SJSA1 (cell line): ENCODE measurements at places on chromosomes 6 and 20. TPM values are rescaled to one million over a fixed set of nuclear protein-coding genes. Genes with fewer than 3 reads are reported as not detected.

The MTFR2 gene
- 4.6 and 10.6 TPM in 2 replicates for total RNA-seq

The SPATS1 gene
- not detected in 2 replicates for total RNA-seq

The MYL9 gene
- 213 and 260 TPM in 2 replicates for total RNA-seq

The TULP1 gene
- total RNA-seq, result not detected in 2 replicates

The RBM38 gene
- total RNA-seq, result 14.1 and 20.8 TPM in 2 replicates

The CYP39A1 gene
- total RNA-seq, result 1.6 and 2.1 TPM in 2 replicates

The BCAS1 gene
- 0.66 and 1.8 TPM in 2 replicates for total RNA-seq

The CAGE1 gene
- total RNA-seq, result 0.08 TPM in 1 of 2 replicates, not detected in the other

The TBXT gene
- not detected in 2 replicates for total RNA-seq

The SGK2 gene
- not detected in 2 replicates for total RNA-seq

The MYT1 gene
- not detected in 2 replicates for total RNA-seq

The USP49 gene
- 1.0 and 2.3 TPM in 2 replicates for total RNA-seq

The AVP gene
- total RNA-seq, result not detected in 2 replicates

The ERMARD gene
- total RNA-seq, result 11.3 and 13.4 TPM in 2 replicates

The FANCE gene
- total RNA-seq, result 16.3 and 20.2 TPM in 2 replicates

The CTCFL gene
- total RNA-seq, result not detected in 2 replicates
